CD4-positive, alpha-beta T cell (primary cell): ENCODE measurements at places on chromosomes 13 and 19.
A peak's percentile ranks its signal among the peaks of the same experiment; 100 is the strongest.

DNA sequence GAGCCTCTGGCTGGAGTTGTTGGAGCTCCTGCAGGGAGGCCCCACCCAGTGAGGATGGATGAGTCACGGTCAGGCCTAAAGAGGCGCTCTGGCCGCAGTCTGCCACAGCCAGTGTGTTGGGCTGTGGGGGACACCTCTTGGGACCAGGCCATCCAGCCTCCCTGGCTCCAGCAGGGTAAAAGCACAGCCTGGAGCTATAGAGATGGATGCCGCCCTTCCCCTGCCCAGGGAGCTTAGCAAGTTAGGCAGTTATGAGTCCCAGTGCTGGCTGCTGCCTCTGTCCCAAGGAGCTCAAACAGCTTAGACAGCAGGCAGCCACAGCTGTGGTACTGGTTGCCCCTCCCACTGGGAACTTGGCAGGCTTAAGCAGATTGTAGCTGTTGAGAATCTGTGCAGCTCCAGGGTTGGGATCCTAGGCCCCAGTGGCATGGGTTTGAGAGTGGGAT lies 100.9 kb downstream of the NDFIP2 start:
- DNase-seq = no peak

DNA sequence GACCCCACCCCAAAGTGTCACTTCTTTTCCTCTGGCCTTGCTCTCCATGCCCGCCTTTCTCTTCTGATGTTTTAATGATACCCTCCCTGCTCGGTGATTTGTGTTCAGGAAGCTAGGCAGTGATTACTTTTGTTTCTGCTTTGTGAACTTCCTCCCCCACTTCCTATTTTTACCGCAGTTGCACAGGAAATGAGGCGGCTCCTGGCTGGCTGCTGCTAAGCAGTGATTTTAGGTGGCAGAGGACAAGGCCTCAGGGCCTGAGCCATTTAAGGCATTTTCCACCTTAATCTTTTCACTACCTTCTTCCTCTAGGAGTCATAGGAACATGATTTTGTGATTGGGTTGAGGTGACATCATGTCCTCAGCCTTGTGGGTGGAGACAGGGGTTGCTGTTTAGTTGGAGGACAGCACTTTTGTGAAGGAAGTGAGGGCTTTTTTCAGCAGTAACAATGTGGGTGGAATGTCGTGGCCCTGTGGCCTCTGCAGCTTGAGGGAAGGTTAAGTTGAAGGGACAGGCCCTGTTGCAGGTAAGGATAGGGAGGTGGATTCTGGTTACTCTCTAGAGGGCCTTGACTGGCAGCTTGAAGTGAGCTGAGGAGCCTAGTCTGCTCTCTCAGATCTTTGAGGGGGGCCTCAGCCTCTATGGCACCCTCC lies 15.7 kb downstream of the GARRE1 start:
- DNase-seq = peak; percentile 80

DNA sequence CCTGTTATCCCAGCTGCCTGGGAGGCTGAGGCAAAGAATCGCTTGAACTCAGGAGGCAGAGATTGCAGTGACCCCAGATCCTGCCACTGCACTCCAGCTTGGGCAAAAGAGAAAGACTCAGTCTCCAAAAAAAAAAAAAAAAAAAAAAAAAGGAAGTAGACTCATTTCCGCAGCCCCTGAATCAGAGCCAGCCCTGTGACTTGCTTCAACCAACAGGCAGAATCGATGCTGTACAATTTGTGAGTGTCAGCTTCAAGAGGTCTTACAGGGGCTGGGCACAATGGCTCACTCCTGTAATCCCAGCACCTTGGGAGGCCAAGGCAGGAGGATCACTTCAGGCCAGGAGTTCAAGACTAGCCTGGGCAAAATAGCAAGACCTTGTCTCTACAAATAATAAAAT lies 12.8 kb downstream of the ANKRD27 start:
- no peak for DNase-seq

DNA sequence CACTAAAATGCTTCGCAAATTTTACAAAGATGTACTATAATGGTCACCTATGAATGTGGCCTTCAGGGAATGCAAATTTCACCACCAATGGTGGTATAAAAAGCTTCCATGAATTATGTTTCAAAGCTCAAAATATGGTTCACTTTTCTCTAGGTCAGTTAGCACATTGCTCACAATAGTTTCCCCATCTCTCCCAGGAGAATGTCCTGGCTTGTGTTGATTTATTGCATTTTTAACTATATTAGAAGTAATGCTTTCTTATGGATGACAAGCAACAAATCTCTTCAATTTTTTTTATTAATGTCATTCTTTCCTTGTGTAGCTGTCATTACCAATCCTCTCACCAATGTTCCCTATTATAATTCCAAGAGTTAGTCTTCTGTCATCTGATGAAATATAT lies 621.2 kb downstream of the TBC1D4 start:
- DNase-seq = no peak

DNA sequence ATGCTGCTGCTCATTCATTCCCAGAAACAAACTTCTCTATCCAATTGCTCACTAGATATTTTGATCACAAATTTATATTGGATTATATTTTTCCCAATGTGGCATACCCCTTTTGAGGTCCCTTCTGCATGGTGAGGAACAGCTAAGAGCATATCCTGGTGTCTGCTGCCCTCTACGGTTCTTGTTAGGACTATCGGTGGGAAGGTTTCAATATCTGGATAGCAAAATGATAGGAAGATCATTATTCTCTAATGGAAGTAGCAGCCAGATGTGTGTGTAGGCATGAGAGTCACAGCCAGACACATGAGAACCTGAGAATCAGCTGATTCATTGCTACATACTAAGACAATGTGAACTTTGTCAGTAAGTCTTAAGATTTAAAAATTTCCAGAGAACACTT lies 1422.4 kb upstream of the MIR17HG start:
- no peak for DNase-seq

GRCh38 chr13:97266772-97267417 lies 44.8 kb downstream of the MBNL2 start:
- no peak for DNase-seq

DNA sequence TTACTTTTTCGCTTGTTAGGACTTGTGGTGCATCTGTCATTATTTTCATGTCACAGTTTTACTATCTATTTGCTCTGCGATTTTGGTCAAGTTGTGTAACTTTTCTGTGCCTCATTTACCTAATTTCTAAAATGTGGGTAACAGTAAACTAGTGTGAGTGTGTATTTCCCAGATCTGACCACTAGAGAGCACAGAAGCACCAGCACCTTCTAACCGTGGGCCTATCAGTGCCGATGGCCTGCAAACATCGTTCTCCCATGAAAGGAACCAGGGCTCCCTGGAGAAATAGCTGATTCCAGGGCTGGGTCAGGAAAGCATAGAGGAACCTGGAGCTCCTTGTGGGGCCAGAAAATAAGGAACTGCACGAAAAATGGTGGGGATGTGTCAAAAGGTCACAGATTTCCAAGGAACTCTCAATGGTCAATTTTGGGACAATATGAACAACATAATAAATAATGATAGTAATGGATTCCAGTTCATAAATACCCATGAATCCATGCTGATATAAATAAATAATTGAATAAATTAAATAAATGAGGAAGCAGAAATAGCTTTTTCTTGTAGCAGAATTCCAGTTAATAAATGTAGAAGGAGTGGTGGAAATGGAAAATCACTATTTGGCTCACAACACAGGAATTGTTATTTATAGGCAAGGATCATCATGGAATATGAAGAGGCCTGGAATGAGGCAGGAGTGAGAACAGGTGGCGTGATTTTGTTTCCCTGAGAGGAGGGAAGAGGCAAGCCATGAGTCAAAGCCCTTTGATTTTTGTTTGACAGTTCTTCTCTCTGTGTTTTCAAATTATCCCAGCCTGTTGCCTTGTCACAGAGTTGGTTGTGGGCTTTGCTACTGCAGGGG lies 31.1 kb downstream of the CEACAM8 start:
- peak; percentile 16 for DNase-seq

DNA sequence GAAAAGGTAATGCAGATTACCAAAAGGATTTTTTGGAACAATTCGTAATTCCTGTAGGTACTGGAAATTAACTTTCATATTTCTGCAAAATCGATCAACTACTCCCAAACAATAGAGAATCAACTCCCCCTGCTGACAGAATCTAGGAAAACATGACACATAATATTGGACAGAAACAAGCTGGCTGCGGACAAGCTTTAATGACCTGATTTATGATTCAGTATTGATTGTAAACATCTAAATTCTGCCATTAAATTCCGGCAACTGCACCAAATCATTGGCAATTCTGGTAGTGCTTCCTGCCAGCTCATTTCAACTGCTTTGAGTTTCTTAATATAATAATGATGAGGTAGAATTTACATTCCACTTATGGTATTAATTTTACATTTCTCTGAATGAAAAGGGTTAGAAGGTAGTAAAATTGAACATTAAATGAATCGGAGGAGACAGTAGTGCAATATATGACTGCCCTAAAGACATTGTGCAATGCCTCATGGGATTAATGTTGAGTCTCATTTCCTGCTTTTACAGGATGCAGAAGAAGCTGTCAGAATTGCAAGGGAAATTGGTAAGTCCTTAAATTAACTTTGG lies 146.5 kb downstream of the PCCA start:
- no peak for DNase-seq

DNA sequence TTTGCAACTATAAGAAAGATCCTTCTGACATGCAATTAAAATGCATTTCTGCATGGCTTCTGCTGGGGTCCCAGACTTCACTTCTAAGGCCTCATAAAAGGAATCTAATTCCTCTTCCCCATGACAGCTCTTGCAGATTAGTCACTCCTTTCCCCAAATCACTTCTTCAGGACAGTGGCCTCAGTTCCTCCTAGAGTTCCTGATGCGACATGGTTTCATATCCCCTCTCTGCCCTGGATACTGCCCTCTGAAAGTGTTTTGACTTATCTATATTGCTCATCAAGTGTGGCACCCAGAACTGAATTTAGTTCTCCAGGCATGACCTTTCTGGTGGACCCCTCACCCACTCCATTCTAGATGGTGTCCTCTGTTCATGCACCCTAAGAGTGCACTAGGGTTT lies 238.1 kb downstream of the FOXO1 start:
- DNase-seq = no peak

DNA sequence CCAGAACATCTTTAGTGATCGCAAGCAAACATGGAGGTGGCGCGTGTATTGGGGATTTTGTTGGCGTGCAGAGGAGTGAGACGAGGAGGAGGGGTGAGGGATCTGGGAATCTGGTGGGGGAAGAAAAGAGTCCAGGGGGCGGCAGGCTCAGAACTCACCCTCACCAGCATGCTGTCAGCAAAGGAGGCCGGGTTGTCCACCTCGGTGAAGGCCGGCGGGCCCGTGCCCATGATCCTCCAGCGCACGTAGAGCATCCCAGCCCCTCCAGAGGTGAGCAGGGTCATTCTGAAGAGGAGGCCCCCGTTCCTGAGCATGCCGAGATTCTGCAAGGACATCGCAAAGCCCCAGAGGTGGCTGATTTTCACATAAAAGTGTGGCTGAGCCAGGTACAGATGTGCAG lies 37.2 kb downstream of the TMTC4 start:
- DNase-seq = no peak

GRCh38 chr19:1113030-1113985 lies 9.5 kb downstream of the GPX4 start:
- DNase-seq = peak; percentile 94
